ENCODE measurements at places on chromosomes 4 and X.

GRCh38 chr4:143407888-143408287, 71.2 kb downstream of the GAB1 start:
- DNase-seq: no peak

- DNase-seq: no peak
These were observed 164.3 kb downstream of the AFAP1 start for GRCh38 chr4:7775396-7775795.

DNA sequence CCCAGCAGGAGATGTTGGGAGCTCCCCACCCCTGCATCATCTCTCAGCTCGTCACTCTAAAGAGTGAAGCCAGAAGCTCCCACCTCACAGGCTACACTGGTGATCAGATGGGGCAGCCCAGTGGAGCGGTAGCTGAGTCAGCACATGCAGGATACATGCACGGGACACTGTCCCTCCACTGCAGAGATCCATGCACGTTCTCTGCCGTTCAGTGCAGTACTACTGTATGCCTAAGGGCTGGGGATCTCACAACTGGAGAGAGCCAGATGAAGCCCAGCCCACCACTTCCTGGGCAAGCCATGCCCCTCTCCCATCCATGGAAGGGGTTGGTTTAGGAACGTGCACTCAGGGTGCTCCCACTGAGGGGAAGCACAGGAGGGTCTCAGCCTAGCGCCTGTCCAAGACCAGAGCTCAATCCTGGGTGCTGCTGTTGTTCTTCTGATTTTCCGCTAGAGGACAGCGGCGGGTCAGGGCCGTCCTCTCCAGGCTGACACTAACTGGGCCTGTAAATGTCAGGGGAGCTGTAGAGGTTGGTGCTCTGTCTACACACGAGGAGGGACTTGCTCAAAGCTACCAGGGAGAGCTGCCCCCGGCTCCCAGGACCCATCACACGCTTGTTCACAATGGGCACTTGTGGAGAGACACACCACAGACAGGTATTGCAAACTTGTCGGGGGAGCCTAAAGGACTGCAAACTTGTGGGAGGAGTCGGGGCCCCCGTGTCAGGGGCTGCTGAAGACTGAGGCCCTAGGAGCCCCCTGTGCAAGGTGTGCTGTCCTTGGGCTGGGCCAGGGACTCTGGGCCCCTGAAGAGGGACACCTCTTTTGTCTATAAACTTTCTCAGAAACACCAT, 18.2 kb upstream of the ABLIM2 start:
- DNase-seq: no peak

DNA sequence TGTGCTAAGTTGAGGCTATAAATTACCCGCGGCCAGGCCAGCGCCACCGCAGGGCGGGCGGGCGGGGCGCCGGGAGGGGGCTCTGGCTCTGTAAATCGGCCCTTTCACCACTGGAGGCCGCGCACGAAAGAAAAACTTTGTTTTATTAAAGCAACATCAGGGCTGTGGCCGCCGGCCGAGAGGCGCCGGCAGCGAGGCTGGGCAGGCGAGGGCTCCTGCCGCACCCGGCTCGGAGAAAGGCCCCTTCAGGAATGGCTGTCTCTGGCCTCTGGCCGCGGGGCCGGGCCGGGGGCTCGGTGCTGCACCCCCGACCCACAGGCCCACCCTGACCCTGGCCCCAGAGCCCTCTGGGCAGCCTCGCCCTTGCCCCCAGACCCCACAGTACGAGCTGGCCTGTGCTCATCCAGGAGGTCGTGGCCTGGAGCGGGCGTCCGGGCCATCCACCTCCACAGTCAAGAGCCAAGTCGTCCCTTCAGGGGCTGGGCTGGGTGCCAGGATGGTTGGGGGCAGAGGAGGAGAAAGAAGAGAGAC, 29.5 kb upstream of the FGFR3 start:
- no peak for DNase-seq

GRCh38 chrX:65578346-65578745, 43.8 kb upstream of the LAS1L start:
- no peak for DNase-seq

DNA sequence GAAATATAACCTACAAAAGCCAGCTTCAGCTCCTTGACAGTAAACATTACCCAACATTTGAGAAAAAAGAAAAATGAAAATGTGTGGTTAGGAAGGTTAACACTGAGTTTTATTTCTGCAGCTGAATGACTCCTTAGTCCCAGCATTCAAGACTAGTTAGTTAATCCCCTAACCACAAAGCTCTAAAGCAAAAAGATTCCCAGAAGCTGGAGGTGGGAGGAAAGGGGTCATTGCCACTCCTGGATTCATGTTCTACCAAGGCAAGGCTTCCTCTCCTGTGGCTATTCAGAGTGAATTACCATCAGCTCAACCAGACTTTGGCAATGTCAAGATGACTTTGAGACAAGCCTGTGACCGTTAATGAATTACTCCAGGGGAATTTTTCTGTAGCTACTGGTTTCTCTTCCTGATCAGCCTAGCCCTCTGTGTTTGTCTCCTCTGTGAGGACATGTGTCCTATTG, 63.6 kb downstream of the HADH start:
- no peak for DNase-seq
